ENCODE measurements at places on chromosomes 12 and 14.

- no peak for DNase-seq
Observed at GRCh38 chr12:53560351-53560750, 53.1 kb upstream of the NPFF start.

DNA sequence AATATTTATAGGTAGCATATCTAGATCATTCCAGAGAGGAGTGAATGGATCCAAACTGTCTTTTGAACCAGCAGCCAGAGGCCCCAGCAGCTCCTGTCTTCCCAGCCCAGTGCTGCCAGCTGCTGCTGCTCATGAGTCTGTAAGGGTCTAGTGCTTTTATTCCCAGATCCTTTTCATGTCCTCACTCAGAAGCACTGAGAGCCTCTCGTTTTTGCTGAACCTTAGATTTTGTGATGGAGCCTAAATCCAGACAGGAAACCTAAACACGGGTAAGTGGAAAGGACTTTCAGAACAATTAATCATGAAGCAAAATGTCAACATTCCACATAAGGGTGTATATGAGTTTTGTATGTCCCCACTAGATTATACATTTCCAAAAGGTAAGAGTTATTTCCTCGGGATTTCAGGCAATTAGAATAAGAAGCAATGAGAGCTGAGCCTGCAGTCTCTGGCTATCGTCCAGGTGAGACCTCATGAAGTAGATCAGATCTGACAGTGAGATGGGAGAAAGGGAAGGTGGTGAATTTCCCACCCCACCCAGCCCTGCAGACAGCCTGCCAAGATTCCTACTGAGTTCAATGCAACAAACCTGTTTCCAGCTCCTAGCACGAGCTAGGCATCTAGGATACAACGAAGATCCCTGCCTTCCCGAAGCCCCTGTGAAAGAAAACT lies 84.4 kb downstream of the NINJ2 start:
- DNase-seq, result no peak

GRCh38 chr12:66629138-66629870 lies 49.6 kb downstream of the GRIP1 start:
- DNase-seq, result no peak

GRCh38 chr12:80176706-80177105 lies 77.4 kb downstream of the OTOGL start:
- no peak for DNase-seq

DNA sequence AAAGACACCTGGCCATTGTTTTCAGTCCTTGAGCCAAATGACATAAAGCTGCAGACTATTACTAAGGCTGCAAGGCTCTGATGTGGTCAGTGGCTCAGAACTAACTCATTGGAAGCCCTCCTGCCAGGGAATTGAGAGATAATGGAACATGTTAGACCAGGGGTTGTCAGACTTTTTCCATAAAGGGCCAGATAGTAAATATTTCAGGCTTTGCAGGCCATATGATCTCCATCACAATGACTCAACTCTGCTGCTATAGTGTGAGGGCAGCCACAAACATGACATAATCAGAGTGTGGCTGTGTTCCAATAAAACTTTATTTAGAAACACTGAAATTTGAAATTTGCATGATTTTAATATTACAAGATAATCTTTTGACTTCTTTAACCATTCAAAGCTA lies 140.3 kb downstream of the TMEM30B start:
- no peak for DNase-seq

GRCh38 chr14:106269029-106269428 lies 742.6 kb downstream of the TMEM121 start:
- DNase-seq, result no peak

DNA sequence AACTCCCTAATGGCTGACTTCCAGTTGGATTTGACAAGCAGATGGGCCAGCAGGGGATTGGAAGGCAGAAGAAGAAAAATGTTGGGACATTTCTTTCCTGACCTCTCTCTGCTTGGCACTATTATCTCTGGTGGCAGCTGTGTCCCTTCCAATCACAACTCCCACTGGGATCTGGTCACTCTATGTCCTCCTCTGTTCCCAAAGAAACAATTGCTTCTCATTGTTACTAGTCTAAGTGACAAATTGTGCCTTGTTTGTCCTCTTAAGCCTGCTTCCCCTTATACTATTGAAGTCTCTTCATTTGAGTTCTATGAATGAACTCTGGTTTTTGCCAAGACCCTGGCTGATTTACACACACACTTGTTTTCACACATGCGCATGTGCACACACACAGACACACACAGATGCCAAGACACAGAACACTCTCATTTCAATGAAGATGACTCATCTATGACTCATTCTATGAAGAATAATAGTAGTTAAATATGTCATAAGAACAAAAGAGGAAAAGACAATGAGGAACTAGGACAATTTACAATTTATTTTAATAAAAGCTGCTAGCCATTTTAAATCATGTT lies 83.0 kb upstream of the FAR2 start:
- no peak for DNase-seq

DNA sequence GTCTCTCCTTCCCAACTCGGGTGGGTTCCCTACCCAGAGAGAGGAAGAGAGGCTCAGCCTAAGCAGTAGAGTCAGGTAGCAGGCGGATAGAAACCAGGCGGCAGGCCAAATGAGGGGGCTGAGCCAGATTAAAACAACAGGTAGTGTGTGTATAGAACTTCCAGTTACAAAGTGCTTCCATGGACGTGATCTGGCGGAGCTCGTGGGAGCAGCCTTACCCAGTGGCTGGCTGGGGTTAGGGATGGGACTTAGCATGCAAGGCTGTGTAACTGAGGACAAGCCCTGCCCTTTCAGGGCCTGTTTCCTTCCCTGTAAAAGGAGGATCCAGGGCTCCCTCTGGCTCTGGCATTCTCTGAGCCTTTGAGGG lies 8.3 kb downstream of the KRT80 start:
- no peak for DNase-seq

DNA sequence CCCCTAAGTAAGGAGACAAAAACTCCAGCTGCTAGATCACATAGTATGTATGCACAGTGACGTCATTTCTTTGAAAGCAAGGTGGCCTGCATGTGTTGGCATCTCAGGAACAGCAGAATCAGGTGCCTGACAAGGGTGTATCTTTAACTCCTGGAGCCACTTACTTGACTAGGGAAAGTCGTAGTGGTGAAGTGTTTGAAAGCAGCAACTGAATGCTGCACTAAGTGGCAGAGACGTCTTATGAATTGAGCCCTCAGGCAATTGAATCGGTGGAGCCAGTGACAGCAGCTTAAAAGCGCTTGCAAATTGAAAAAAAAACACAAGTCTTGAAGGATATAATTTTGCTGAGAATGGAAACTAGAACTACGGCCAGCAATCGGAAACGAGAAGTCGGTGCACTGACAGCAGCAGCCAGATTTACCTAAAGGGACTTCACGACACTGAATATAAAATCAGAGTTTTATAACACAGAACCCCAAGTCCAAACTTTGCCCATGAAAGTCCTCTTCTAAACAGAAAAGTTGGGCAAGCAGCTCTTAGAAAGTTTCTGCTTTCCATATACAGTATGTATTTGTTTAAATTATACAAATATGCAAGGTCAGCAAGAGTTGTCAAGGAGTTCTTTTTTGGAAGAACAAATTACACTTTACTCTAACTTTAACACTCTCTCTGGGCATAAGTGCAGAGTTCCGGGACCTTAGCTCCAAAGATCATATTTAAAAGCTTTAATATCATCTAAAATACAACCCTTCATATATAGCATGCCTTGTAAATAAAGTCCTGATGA lies 1.1 kb downstream of the IGF1 start:
- peak; percentile 45 for DNase-seq

GRCh38 chr14:101005447-101005846 lies 101.9 kb upstream of the RTL1 start:
- DNase-seq, result no peak

Data from GM06990 (cell line).